ENCODE measurements at places on chromosomes 1 and 21.
A peak's percentile ranks its signal among the peaks of the same experiment; 100 is the strongest.

DNA sequence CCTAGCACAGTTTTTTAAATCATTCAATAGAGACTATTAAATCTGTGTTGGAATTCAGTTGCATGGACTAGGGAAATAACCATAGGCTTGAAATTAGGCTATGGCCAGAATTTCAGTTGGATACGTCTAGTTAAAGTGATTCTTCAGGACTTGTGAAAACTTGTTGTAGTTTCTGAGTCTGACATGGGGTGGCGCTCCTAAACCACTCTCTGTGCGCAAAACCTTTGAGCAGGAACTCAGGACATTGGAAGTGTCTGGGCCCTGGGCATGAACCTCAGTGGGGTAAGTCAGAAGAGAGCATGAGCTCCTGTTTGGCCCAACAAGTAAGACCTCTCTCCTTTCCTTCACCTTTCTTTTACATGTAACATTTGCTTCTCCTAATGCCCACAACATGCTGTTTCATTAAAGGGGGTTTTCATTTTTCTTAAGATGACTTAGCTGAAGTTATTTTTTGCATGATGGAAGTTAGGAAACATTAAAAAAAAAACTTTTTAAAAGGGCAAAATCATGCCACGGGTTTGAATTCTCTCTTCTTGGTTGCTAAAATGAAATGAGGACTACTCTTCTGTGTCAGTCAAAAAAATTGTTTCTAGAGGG, 17.1 kb upstream of the CCDC190 start:
- DNase-seq = no peak

DNA sequence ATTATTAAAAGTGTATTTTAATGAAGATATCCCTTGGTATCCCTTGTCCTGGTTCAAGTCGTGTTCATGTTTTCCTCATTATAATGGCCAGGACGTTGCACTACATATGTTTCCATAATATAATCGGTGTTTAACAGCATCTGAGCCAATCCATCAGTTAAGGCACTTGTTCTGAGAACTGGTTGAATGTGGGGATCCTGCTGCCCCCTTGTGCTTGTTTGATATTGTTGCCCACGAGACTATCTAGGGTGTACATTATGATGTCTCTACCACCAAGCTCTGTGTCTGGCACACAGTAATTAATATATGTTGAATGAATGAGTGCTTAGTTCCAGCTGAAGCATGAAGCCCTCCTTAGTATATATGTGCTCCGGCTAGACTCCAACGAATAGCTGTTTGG, 193.0 kb downstream of the CACNA1E start:
- no peak for DNase-seq

DNA sequence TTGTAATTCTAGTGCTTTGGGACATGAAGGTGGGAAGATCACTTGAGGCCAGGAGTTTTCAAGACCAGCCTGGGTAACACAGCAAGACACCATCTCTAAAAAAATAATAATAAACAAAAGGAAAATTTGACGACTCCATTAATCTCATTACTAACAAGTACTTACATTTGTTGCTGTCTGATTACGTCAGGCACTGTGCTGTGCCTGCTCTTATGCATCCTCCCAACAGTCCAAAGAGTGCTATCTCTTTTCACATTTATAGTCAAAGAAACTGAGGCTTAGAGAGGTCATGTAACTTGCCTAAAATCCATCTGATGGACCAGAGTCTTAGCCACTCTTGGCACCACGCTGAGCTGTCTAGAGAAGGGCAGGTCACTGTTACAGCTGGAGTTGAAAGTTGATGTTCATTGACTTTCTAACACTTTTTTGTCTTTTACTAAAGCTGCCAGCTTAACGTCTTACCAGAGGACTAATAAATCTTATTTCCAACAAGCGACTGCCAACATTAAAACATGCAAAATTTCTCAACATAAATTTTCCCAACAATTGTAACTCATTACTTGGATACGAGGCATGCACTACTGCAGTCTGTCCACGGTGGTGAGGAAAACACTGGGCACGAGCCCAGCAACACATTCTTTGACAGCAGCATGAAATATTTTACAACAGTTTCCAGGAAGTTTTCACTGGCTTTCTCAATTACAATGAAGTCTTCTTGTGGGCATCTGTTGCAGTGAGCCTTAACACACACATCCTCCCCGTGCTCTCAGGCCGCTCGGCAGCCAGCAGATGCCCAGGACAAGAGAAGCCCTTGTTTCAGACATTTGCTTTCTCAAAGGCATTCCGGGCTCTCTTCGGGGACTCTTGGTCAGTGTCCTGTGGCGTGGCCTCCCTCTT, 262.9 kb upstream of the PROX1 start:
- no peak for DNase-seq

DNA sequence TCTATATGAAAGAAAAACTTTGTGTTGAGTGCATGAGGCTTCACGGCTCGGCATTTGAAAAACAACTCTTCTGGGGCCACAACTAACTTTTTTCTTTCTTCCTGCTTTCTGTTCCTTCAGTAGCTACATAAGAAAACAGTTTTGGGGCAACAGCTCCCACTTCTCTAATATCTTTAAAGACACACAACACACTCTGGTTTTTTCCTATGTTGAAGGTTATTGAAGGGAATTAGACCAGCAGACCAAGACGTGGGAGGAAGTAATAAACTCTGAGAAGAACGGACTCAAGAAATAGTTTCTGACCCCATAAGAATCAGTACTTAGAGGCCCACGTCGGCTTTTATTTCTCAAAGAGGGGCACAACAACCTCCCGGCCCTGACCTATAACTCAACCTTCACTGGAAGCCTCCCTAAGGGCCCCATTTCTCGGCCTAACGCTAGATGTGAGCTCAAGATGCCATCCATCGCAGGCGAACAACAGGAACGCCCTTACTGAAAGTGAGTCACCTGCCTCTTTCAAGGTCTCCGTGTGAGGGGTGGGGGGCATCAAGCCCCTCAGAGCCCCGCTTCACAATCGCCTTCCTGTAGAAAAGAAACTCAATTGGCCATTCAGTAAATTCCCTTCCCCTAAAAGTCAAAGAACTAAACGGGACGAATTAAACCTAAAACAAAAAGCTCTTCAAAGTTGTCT, 844 bp downstream of the ZMYM6 start:
- peak; percentile 49 for DNase-seq

- no peak for DNase-seq
Measured at GRCh38 chr1:220123889-220124288, 30.0 kb downstream of the IARS2 start.

DNA sequence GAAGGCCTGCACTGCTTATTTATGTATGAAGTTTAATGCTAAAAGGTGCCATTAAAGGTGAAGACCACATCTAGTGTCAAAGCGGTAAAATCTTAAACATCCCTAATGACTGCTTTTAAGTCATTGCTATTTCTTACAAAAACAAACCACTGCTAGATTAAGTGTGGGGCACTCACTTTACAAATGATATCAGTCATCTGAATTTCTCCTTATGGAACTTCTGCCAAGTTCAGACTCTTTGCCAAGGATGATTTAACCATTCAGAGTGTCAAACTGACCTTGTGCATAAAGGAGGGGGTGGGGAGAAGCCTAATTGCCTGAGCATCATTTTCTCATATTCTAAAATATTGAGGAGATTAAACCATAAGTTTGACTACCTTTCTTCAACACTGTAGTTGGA, 271.5 kb downstream of the TGFB2 start:
- no peak for DNase-seq

DNA sequence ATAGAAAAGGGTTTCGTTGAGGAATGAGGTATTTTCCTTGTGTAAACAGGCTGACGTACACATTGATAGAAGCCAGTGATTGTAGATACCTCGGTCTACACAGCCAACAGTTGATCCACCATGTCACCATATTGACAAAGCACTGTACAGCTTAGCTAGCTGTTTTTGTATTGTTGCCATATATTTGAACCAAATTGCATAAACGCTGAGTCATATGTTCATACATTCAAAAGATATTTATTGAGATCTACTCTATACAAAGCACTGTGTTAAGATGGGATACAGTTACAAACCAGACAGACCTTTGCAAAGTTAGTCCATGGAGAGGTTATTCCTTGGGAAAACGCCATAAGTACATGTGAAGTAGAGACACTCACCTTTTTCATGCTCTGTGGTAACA, 132.4 kb upstream of the ATP1B1 start:
- DNase-seq = no peak

- DNase-seq = no peak
Measured at GRCh38 chr1:229221106-229222019, 49.5 kb upstream of the RAB4A start.

GRCh38 chr1:60922304-60922703, 160.1 kb upstream of the NFIA start:
- no peak for DNase-seq

DNA sequence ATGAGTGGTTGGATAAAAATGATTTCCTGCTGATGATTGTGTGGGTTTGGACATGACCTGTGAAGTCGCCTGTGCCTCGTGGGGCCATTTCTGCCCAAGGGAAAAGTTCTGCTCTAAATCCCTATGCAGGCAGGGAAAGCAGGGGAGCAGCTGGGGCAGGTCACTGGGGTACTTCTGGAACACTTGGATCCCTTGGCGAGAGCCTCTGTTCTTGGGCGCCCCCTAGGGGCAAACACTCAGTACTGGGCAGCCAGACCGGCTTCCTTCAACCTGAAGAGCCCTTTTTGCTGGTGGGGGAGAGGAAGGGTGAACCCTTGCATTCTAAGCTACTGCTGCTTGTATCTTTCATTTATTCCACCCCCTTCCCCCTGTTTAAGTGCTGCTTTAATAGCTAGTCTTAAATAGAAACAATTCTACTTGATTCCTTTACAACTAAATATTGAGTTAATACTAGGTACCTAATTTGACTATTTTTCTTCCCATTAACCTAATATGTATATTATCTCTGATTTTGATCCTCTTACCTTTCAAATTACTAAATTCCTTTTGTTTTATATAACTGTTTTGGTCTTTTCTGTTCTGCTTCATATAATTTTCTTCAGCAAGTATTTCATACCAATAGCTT, 5.1 kb upstream of the CLEC20A start:
- peak; percentile 40 for DNase-seq

DNA sequence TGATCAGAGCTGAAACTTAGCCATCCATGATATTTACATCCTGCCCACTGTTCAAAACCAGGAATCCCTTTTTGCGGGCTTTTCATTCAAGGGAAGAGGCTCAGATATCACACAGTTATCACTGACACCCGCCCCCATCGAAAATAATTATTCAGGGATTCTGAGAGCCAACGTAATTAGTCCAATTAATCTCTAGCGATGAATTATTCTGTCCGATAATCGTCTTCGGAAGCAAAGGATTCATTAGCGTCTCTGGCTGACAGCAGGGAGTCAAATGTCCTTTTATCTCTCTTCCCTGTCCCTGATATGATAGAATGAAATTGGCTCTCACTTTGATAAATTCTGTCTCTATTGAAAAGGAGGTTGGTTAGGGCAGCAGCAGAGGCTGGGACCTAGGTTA, 140.4 kb upstream of the IPO9 start:
- no peak for DNase-seq

DNA sequence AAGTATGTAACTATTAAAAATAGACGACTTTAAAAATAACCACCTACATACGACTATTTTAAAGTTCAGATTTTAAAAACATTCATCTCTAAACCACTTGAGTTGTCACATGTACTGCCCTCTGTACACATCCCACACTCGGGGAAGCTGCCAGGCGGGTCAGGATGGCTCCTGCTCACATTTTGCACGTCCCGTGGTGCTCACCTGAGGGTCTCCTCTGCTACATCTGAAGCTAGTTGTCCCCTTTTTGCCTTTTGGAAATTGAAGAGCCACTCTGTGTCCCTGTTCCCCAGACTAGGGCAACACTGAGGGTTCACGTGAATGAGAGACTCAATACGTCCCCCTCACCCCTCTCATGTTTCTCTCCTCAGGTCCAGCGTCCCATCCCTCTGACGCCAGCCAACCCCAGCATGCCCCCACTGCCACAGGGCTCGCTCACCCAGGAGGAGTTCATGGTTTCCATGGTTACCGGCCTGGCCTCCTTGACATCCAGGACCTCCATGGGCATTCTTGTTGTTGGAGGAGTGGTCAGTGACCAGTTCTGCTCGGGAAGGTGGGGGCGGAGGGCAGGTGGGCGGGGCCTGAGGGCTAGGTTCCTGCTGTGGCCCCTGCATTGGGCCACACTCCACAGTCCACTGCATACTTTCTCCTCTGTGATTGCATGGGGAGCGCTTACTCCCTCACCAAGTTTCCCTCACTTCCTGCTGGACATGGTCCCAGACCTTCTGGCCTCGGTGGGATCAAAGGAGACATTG, 13.0 kb upstream of the MIIP start:
- no peak for DNase-seq

DNA sequence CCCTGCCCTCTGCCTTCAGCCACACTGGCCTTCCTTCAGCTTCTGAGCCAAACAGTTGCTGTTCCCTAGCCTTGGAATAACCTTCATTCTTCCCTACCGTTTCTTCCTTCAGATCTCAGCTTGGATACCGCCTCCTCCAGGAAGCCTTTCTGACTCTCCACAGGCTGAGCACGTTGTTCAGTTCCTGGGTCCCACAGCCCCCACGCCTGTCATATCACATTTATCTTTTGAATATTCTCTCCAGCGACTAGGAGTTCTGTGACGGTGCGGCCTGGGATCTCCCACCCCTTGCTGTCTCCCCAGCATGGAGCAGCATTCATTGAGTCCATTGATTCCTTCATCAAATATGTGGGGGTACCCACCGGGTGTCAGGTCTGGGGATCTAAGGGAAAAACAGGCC, 39.2 kb downstream of the EPHA2 start:
- DNase-seq = no peak

GRCh38 chr1:87224201-87224600, 104.5 kb upstream of the LMO4 start:
- no peak for DNase-seq

DNA sequence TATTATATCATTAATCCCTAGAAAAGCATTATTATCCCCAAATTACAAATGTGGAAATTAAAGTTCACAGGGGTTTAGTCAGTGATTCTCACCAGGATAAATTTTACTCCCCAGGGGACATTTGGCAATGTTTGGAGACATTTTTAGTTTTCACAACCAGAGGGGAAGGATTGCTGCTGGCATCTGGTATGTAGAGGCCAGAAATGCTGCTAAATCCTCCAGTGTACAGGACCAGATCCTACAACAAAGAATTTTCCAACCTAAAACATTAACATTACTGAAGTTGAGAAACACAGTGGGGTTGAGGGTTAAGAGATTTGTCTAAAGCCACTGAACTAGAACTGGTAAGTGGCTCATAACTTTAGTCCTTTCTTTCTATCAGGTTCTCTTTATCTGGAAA, 162.0 kb upstream of the SYT6 start:
- no peak for DNase-seq

GRCh38 chr1:175400766-175401165, 208.2 kb upstream of the KIAA0040 start:
- no peak for DNase-seq

DNA sequence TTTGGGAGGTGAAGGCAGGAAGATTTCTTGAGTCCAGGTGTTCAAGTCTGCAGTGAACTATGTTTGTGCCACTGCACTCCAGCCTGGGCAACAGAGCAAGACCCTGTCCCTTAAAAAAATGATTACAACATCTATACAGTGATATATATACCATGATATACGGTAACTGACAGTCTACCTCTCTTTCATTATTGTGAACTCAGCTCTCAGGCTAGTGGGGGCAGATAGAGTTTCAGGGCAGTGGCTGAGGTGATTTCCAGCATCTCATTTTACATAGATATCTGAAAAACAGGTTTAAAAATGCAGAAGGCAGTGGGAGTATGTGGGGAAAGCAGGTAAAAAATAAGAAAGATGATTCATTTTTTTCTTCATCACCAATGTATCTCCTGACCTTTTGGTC, 8.1 kb upstream of the NTNG1 start:
- DNase-seq = no peak

All from CD4-positive, alpha-beta T cell treated with Interleukin-4 for 4 hours (primary cell).